Colonic mucosa (tissue), 4 donors: ENCODE measurements at places on chromosomes 7 and 10. TPM values are rescaled to one million over a fixed set of nuclear protein-coding genes. Genes with fewer than 3 reads are reported as not detected.

DNA sequence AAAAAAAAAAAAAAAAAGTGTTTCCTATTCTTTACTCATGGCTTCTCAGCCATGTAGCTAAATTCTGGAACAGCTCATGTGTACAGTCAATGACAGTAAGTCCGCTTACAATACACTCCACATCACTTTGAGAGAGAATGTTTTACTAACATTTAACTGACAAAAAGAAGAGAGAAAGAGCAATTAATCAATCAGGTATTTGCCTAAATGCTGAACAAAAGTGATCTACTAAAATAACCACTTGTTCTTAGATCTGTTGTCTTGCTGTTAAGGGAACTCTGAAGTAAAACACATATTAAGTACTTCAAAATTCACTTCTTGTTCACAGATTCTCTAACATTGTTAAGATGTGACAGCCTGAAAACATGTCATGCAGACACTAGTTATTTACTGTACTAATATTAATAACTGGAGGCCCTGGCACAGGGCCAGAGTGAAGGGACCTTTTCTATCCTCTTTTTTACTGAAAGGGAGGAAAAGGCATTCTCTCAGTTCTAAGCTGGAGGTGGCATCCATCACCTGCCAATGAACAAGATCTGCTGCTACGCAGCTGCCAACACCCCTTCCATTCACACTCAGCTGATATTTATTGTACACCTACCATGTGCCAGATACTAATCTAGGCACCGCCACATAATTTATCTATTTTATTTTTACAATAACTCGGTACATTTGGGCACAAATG lies 72.6 kb downstream of the AHR start:
- DNase-seq = no peak

- no peak for DNase-seq
These were observed 264.7 kb downstream of the DNAJB6 start for GRCh38 chr7:157601530-157601929.

DNA sequence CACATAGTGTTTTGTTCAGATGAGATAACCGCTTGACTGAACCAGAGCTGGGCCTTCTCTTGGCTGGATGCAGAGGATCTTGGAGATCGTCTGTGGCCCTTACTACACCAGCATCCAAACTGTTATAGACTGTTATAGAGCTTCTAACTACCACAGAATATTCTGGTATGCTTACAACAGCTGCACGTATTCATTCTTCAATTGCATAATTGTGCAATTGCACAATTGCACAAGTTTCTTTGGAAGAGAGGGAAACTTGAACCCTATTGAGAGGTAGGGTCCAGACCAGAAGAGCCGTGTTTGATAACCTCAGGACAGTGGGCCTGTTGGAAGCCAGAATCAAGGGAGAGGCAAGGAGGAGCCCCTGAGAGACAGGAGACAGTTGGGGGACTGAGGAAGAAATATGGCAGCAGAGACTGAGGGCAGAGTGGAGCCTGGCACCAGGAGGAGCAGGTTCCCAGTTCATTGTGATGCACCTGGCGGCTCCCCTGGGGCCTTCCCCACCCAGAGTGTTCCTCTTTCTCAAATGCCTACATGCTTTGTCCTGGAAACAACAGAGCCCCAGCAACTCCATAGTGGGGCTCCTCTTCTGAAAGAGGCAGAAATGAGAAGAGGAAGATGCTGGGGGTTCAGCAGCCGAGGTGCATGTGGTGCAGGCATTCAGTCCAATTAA lies 64.1 kb downstream of the PTPRZ1 start:
- DNase-seq = no peak

Gene HMX2
- 0.13 TPM for total RNA-seq

Gene PODXL
- total RNA-seq = 14.6 TPM

Gene SPDYE8
- not detected for total RNA-seq

Gene ITPRID1
- 0.48 TPM for total RNA-seq

Gene ARL4A
- total RNA-seq = 88.8 TPM

DNA sequence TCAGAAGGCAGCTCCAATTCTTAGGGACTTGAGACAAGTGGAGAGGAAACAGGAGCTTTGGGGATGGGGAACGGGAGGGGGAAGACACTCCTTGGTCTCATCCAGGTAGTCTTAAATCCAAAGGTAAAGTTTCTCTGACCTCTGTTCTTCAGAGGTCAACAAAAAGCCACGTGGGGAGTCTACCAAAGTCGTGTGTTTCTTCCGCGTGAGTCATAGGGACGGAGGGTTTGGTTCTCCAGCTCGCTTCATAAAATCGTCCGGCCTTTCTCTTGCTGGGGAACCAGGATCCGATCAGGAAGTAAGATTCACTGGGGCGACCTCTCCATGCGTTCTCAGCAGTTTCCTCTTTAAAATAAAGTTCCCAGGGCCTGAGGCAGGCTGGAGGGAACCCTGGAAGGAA lies 275.7 kb downstream of the TCERG1L start:
- no peak for DNase-seq

DNA sequence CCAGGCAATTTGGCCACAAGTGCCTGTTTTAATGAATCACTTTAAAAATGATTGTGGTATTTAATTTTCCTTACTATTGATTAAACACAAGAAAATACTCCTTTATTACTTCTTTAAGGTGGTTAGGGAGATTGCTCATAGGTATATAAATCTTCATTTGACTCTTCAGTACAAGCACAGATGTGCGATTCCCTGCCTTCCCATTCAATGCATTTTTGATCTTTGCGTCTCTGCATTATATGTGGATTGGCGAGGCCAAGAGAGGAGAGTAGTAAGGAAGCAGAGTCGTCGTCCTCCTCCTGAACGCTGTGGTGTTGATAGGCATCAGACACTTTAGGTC lies 683.7 kb downstream of the LRMDA start:
- DNase-seq = no peak

Gene TAS2R3
- 0.58 TPM for total RNA-seq

- DNase-seq = no peak
These were observed 210.1 kb downstream of the JCAD start for GRCh38 chr10:29849126-29849833.

- no peak for DNase-seq
These were observed 1.2 kb downstream of the PLEKHA1 start for GRCh38 chr10:122375679-122376160.

- DNase-seq = no peak
These were observed 843 bp downstream of the CFAP70 start for GRCh38 chr10:73357821-73358220.

- DNase-seq = no peak
These were observed 212.2 kb downstream of the BMPER start for GRCh38 chr7:34117573-34117972.

GRCh38 chr10:18611168-18611567 lies 40.2 kb downstream of the NSUN6 start:
- no peak for DNase-seq

GRCh38 chr7:141221007-141221612 lies 147.2 kb downstream of the TMEM178B start:
- DNase-seq = no peak

DNA sequence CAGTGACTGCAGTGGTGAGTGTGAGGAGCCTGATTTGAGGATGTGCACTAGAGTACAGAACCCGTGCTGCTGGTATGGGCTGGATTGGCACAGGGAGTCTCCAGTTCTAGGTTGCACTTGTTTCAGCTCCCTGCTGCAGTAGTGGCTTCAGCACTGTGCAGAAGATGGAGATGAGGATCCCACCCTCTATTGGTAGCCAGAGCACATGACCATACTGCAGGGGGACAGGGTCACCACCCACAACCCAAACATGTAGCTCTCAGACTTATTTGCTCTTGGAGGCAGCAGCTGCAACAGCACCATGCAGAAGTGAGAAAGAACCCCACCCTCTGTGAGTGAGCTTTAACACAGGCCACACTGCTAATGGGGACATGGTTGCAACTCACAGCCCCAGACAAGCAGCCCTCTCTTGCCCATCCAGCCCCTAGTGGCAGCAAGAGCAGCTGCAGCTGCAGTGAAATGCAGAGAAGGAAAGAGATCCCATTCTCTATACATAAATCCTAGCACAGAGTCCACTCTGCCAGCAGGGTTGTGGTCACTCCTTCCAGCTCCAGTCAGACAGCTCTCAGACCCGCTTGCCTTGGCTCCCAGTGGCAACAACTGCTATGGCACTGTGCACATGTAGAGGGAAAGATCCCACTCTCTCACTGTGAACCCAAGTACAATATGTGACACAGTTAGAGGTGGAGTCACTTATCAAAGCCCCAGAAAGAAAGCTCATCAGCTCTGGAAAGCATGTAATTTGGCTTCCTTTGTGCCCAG lies 51.4 kb upstream of the SCIN start:
- DNase-seq = no peak

- DNase-seq = no peak
These were observed 259.5 kb downstream of the GRID1 start for GRCh38 chr10:86107131-86107530.

- no peak for DNase-seq
These were observed 25.4 kb downstream of the TRDMT1 start for GRCh38 chr10:17176091-17176490.

Gene TRRAP
- total RNA-seq = 39.4 TPM

DNA sequence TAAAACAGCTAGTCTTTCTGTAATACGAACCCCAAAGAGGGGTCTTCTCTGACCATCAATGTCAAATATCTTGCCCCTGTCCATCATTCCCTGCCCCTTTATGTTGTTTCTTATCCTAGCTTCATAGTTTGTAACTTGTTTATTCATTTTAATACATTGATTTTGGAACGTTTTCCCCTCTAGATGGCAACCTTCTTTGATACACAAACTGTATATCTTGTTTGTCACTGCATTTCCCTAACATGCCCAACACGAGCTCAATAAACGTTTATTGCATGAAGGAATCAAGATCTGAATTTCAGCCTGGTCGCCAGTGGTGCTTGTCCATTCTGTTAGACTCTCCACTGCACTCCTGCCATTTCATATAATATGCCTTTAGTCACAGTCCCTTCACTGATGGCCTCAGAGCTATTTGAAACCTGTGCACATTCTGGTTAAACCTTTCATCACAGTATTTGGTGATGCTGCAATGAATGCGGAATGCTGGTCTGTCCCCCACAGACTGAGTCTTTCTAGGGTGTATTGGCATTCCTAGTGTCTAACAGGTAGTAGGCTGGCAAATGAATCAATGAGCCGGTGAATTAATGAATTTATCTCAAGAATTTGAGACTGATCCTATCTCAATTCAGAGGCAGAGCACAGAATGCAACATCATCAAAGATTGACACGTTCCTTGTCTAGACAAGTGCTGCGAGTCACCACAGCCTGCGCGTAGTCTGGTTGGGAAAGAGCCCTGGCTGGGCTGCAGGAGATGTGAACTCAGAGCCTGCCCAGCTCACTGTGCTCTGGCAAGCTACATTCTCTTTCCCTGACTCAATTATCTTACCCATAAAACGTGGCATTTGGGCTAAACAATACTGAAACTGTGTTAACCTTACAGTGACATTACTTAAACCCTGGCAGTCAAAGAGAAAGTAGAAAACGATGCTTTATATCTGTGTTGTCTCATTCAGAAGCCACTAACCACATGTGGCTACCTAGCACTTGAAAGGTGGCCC lies 55.2 kb upstream of the FRMD4A start:
- DNase-seq = no peak

GRCh38 chr10:112966194-112966855 lies 16.3 kb downstream of the TCF7L2 start:
- no peak for DNase-seq

Gene FGFBP3
- total RNA-seq = 1.1 TPM

GRCh38 chr10:11409357-11409756 lies 202.1 kb downstream of the USP6NL start:
- DNase-seq = no peak

Gene GIMAP5
- 2.5 TPM for total RNA-seq

Gene NUTM2D
- 1.8 TPM for total RNA-seq

GRCh38 chr7:14691597-14692203 lies 210.9 kb downstream of the DGKB start:
- DNase-seq = peak; percentile 46

DNA sequence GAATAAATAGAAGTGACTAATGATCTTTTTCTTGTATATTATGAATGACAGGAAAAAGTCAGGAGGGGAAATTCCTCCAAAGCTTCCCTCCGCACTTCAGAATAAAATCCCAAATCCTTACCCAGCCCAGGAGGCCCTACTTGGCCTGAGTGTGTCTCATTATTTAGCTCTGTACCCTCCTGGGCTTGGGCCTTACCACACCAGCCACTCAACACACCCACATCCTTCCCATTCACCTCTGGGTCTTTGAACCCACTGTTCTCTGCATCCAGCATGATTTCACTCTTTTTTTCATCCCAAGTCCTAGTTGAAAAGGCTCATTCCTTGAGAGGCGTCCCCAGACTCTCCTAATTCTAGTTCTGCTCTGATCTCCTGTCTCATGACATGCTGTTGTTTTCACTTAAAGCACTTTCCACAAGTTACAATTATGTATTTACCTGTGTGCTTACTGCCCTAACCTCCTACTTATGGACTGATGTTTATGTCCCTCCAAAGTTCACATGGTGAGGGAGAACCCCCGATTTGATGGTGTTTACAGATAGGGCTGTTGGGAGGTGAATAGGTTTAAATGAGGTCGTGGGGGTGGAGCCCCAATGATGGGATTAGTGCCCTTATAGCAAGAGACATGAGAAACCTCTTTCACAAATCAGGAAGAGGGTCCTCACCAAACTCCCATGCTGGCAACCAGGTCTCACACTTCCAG lies 6.4 kb downstream of the NOD1 start:
- no peak for DNase-seq

Gene BMPER
- total RNA-seq = 1.3 TPM

DNA sequence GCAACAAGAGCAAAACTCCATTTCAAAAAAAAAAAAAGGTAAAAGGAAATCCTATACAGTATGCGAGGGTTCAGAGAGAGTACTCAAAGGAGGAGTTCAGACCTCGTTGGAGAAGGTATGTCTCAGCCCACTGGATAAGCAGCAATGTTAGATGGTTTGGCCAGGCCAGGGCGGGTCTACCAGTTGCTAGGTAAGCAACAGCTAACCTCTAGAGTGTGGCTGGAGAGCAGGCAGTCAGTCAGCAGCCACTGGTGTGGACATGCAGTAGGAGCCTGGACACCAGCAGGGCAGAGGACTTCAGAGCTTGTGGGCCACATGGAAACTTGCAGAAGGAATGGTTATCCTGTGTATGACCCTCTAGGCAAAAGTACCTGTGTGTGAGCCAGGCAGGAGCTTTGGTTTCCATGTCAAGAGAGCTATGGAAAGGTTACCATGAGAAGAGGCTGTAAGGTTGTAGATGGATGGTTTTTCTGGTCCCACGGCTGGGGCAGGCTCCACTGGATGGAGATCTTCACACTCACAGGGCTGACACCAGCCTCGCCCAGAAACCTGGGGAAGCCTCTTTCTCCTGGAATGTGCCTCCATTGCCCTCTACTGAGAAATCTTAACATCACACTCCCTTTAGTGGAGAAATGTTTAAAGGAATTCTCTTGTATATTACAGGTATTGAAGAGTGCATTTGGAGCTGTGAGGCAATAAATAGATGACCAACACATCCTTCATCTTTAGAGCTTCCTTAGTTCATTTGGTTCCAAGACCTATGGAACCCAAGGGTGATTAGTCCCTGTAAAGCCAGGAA lies 63.6 kb downstream of the CCDC186 start:
- DNase-seq = no peak
